T-helper 22 cell (primary cell): ENCODE measurements at places on chromosomes 7 and 10.

GRCh38 chr10:108696792-108697477 lies 1226.4 kb downstream of the XPNPEP1 start:
- DNase-seq: no peak

- no peak for DNase-seq
Measured at GRCh38 chr10:5314840-5315239, 49.9 kb upstream of the UCN3 start.

DNA sequence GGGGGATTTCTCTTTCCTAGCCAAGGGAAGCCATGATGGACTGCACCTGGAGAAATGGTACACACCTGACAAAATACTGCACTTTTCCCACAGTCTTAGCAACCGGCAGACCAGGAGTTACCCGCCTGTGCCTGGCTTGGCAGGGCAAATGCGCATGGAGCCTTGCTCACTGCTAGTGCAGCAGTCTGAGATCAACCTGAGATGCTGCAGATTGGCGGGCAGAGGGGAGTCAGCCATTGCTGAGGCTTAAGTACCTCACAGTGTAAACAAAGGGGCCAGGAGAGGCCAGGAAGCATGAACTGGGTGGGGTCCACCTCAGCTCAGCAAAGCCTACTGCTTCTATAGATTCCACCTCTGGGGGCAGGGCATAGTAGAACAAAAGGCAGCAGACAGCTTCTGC lies 49.4 kb downstream of the OR13A1 start:
- no peak for DNase-seq

DNA sequence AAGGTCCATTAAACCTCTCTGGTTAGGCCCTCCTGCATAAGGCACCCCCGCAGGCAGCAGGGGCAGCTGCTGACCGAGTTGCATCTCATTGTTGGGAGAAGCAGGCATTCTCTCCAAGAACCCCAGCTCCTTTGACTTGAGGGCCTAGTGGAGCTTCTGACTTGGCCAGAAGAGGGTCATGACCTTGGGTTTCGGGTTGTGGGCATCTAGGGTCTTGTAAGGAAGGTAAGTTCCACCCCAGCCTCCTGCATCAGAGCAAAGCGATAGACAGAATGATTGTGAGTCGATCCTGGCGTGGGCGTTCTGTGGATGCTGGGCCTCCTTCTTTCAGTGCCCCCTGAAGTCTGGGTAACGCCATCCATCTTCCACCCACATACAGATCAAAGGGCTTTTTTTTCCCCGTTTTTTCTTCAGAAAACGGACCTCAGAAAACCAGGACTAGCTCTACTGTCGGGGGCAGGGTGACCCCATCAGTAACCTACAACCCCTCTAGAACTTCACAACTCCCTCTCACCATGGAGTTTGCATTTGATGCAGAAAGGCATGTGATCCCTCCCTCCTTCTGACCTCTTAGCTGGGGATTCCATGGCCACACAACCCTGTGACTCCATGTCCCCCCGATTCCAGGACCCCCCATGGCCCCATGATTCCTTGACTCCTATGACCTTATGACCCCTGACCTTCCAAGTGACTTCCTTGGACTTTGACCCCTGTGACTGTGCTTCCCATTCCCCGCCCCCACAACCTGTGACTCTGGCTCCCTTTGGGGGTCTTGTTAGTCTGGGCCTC lies 3.0 kb downstream of the SEMA4G start:
- no peak for DNase-seq

GRCh38 chr10:129564923-129565322 lies 97.9 kb downstream of the MGMT start:
- DNase-seq: no peak

DNA sequence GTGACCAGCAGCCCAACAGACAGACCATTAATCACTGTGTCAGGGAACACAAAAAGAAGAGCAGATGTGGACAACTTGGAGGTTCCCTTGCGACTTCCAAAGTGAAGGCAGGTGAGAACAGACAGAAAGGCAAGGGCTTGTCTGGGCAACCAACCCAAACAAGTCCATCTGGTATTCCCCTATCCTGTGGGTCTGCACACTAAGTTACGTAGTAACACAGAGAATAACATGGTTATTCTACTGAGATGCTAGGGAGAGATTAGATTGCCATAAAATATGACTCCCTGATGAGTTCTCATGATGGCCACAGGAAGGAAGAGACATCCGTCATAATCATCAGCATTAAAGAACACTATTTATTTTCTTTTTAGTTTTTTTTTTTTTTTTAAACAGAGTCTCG lies 252.2 kb downstream of the CALN1 start:
- no peak for DNase-seq

DNA sequence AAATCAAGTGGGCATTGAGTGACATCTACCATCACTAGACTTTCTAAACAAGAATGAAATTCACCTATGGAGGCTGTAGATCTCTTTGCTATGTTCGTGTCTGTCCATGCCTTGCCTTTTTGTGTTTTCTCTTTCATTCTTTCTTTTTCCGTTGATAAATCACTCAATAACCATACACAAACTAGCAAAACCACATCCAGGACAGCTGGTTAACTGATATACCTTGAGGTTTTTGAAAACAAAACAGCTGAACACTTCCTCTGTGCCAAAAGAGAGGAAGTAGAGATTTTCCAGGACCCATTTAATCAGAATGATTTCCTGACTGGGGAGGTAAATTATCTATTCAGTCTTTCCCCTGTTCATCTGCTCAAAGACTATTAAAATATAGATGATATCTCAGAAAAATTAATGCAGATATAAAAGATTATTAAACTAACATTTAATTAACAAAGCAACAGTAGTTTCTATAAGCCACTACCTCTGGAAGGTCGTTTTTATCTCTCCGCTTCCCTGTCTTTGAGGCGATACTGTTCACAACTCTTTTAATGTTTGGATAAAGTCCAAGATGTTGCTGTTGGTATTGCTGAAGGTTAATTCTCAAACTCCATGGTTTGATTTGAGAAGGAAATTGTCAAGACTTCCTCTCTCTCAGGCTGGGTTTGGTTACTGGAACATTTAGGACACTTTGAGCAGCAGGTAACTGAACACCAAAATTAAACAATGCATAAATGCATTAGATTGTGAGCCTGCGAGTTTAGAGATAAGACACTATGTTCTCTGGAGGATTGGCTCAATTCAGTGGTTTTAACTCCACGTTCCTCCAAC lies 24.4 kb upstream of the C10orf67 start:
- no peak for DNase-seq

DNA sequence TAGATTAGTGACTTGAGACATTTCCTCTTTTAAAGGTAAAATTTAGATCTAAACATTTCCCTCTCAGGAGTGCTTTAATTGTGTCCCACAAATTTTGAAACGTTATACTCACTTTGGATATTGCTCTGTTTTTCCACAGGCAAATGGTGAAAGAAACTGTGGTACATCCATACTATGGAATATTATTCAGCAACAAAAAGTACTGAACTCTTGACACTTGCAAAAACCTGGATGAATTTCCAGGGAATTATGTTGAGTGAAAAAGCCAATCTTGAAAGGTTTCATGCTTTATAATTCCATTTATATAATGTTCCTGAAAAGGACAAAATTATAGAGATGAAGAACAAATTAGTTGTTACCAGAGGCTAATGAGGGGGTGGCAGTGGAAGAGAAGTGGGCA lies 153.3 kb upstream of the SVIL start:
- no peak for DNase-seq

GRCh38 chr10:111488668-111489067 lies 411.8 kb downstream of the ADRA2A start:
- no peak for DNase-seq

- DNase-seq: no peak
Measured at GRCh38 chr10:22648547-22648961, 65.8 kb downstream of the PIP4K2A start.

GRCh38 chr10:133069033-133069525 lies 18.6 kb upstream of the ADGRA1 start:
- DNase-seq: no peak

GRCh38 chr7:30879139-30880124 lies 32.2 kb upstream of the AQP1 start:
- DNase-seq: no peak

DNA sequence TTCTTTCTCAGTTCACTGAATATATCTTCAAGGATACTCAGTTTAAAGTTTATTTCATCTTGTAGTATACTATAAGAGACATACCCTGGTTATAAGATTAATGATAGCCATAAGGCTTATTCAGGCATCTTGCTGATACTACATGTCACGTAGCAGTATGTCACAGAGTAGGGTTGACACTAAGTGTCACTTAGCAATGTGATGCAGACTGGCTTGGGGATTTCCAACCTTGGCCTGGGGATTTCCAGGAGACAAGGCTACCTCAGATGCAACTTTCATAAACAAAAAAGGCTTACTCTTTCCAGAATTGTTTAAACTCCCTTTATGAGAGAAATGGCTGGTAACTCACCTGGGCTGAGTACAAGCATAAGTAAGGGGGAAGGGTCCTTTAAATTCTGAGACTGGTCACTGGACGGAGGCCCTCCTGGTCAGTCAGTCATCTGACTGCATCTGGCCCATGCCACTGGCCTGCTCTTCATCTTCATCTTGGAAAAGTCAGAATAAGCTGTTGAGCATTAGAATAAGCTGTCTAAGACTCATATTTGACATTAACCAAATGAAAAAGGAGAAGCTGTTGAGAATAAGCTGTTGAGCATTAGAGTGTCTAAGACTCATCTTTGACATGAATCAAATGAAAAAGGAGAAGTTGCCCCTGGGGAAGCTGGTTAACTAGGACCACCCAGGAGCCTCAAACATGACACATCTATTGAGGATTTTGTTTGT lies 9.5 kb downstream of the SLC13A1 start:
- no peak for DNase-seq

GRCh38 chr10:29795850-29796249 lies 161.1 kb upstream of the SVIL start:
- no peak for DNase-seq

- DNase-seq: no peak
Measured at GRCh38 chr10:113945687-113946085, 91.2 kb downstream of the NHLRC2 start.

- DNase-seq: no peak
Measured at GRCh38 chr7:29453021-29453420, 110.6 kb upstream of the PRR15 start.

GRCh38 chr10:4635388-4635787 lies 190.6 kb upstream of the AKR1E2 start:
- no peak for DNase-seq

DNA sequence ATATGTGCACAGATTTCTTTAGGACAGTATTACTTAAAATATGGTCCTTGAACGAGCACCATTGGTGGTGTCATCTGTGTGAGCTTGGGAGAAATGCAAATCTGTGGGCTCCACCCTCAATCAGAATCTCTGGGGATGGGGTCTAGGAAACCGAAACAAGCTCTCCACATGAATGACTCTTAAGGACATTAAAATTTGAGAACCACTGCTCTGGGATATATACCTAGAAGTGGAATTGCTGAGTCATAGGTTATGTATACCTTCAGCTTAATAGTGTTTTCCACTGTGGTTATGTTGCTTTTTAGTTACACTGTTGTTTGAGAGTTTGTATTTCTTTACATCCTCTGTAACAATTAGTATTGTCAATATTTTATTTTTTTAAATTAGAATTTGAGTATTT lies 24.0 kb downstream of the ZNRF2 start:
- no peak for DNase-seq

DNA sequence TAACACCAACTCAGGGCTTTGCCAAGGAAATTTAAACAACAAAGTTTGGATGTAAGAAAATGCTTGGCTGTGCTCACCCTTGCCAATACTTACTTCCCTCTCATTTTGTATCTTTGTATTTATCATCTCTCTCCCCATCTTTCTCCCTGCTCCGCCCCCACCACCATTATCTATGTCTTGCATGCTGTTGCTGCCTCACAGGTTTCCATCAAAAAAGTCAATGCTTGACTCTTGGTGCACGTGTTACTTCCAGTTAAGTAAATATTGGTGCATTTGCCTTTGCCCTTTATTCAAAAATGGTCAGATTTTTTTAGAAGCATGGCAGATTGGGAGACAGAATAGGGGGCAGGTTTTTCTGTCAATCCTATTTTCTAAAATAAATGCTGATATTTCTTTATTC lies 626.0 kb downstream of the ACTR3B start:
- no peak for DNase-seq

DNA sequence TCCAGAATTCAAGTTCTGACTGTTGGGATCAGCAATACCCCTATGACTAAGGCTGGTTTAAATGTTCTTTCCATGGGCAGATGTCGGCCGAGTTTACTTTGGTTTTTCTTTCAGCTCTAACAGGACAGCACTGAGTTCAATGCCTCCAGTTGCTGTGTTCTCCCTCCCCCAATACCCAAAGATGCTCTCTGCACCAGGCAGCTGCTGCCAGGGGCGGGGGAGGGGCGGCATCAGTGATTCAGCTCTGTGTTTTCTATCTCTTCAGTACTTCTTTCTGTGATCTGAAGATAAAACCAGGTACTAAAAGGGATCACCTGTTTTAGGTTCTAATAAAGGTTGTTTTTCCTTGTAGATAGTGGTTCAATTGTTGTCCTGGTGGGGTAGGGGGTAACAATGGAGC lies 576.7 kb upstream of the POT1 start:
- no peak for DNase-seq

DNA sequence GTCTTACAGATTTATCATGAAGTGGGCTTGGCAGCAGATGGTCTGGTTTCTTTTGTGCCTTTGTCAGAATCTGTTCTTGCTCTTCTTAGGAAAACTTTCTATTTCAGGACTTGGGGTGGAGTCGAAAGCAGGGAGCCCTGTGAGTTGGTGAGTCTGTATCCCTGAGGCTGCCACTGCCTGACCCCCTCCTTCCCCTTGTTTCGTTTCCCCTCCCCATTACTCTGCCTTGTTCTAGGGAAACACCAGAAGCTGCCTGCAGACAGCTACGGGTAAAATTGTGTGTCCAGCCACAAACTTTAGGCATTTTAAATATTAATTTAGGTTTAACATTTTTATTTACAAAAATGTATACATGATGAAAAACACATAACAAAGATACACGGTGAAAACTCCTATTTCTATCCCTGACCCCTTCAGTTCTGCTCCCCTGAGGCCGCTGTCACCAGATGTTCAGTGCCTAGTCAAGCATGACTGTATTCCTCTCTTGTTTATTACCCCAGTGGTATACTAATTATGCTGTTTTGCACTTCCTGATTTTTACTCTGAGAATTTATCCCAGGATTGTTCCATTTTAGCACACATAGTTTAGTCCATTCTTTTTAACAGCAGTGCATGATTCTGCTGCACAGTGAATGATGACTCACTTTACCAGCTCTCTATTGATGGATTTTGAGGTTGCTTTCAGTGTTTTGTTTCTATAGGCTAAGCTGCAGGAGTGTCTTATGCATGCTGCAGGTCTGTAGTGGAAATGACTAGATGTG lies 9.1 kb downstream of the TSPAN14 start:
- no peak for DNase-seq
